ENCODE measurements at places on chromosomes 4 and X. TPM values are rescaled to one million over a fixed set of nuclear protein-coding genes. Genes with fewer than 3 reads are reported as not detected.

Gene MAP9
- 3.5 TPM for polyA plus RNA-seq

Gene ALAS2
- 17.6 TPM for polyA plus RNA-seq

Gene C4orf36
- not detected for polyA plus RNA-seq

Gene SLC49A3
- 26.4 TPM for polyA plus RNA-seq

Gene REELD1
- not detected for polyA plus RNA-seq

Gene CORIN
- 3.9 TPM for polyA plus RNA-seq

Gene GPR82
- not detected for polyA plus RNA-seq

Gene SPANXA2
- polyA plus RNA-seq, result not detected

Gene CFP
- 4.1 TPM for polyA plus RNA-seq

Gene FREM3
- 0.13 TPM for polyA plus RNA-seq

GRCh38 chr4:165156906-165157305 is 44.2 kb upstream of the TMEM192 start:
- DNase-seq, result no peak

GRCh38 chr4:7092026-7092425 is 24.2 kb upstream of the GRPEL1 start:
- no peak for DNase-seq

DNA sequence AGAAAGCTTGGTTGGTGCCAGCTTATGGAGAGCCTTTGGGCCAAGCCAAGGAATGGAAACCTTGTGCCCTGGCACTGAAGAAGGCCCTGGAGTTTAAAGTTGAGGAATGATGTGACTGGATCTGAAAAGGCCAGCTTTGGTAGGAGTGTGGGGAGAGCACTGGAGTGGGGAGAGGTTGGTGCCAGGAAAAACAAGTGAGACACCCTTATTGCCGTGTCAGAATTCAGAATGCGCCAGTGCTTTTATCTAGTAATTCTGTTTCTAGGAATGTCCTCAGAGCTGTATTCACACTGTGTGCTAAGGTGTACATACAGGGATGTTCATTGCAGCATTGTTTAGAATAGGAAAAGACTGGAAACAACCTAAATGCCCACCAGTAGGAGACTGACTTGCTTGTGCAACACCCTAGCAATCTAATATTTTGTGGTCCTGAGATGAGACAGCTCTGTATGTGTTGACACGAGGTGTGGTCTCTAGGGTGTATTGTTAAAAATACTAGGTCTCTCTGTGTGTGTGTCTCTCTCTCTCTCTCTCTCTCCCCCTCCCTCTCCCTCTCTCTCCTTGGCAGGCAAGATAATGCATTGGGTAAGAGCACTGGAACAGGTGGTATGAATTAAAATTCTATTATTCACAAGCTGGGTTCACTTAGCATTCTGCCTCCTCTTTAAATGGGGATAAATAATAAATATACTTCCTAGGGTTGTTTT is 107.8 kb downstream of the GATB start:
- DNase-seq, result peak; percentile 75

DNA sequence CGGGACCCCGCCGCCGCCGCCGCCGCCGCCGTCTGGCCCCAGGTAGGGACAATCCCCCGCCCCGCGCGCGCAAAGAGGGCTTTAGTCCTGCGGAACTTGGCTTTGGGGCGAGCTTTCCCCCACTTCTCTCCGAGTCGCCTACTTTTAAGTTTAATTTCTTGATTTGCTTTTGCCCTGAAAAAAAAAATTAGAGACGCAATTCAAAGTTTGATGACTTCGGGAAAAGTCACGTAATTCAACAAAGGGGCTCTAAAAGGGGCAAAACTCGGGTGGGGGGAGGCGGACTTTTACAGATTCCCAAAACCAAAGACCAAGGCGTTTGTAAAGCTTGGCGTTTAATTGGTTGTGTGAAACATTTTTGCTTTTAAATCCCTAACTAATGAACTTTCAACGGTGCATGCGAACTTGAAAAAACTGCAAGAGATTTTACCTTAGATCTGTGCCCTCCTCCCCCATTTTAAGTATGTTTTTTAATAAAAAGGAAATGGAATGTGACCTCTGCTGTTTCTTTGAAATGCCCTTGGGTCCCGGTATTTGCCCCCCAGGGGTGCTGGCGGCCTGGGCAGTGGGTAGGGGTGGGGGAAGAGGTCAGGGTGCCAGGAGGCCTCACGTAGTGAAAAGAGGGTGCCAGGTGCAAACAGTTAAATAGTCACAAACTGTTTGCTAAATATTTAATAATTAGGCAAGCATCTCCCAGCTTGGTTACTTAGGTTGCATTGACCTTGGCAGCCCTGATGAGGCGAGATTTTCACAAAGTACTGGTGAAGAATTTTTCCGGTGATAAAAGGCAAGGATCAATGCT is 209.7 kb downstream of the NWD2 start:
- DNase-seq, result no peak

- DNase-seq, result peak; percentile 38
Observed at GRCh38 chr4:123553733-123554637, 157.4 kb downstream of the SPRY1 start.

GRCh38 chr4:13830449-13830848 is 202.9 kb upstream of the BOD1L1 start:
- no peak for DNase-seq

GRCh38 chr4:63528256-63528991 is 880.8 kb downstream of the TECRL start:
- DNase-seq, result peak; percentile 36

GRCh38 chrX:15142084-15142715 is 127.7 kb downstream of the ASB9 start:
- DNase-seq, result no peak

GRCh38 chr4:78561677-78562076 is 10.1 kb downstream of the ANXA3 start:
- DNase-seq, result peak; percentile 61

- no peak for DNase-seq
Observed at GRCh38 chr4:1291091-1291490, 1.4 kb downstream of the MAEA start.

GRCh38 chr4:138977524-138977923 is 38.1 kb upstream of the NOCT start:
- DNase-seq, result no peak

DNA sequence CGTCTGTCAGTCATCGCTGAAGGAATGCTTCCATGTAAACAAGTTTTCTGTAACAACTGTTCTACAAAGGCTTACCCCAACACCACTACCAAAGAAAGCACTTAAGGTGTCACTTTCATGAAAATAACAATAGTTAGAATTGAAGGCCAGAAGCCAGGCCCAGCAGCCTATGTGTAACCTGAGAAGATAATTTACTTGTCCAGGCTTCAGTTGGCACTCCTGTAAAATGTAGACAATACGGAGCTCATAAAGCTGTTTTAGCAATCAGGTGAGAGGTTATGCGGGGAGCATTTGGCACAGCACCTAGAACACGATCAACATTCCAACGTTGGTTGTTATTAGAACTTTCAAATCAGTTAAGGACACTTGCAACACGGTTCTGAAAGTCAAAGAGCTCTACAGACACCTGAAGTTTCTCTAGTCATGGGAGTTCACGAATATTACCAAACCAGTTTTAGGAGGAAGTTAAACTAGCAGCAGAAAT is 15.7 kb downstream of the ADGRA3 start:
- DNase-seq, result no peak

DNA sequence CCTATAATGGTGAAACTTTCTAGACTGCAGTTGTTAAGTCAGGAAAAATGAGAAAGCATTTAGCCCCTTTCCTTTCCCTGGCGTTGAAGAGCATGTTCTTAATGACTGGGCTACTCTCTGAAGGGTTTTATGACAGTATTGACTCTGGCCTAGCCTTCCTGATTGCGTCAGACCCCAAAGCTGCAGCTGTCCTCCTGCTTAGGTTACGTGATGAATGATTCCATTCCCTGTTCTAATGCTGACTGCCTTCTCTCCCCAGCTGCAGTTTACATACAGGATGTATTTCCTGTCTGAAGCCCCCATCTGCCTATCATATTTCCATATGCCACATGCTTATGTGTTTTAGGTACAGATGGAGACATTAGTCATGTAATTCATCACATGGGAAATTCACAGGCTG is 105.8 kb upstream of the EGFL6 start:
- peak; percentile 96 for DNase-seq

DNA sequence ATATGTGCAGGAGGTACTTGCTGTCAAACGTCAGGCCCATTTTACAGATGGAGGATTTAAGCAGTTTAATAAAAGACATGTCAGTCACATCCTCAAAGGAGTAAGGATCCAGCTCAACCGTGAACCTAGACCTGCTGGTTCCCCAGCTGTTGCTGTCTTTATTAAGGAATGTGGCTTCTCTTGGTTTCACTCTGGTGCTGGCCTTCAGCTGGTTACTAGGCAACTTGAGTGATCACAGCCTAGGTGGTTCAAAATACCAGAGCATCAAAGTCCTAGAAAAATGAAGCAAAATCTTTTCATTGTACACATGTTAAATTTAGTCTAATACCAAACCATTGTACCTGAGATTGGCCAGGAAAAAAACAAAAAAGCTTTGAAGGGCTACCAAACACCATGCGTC is 32.7 kb upstream of the GLRA2 start:
- DNase-seq, result no peak

DNA sequence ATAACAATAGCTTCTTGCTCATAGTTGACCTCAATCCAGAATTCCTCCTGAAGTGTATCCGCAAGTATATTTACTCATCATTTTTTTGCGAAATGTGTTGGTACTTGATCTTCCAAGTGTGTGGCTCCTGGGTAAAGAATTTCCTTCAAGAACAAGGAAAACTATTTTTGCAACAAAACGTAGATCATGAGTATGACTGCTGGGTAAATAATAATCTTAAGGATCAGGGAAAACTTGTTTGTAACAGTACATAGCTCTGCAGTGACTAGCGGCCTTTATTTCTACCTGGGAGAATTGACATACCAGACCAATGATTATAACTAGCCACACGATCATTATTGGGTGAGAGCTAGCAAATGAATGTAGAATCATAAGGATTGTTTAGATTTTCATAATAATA is 1311.7 kb downstream of the ARAP2 start:
- no peak for DNase-seq

DNA sequence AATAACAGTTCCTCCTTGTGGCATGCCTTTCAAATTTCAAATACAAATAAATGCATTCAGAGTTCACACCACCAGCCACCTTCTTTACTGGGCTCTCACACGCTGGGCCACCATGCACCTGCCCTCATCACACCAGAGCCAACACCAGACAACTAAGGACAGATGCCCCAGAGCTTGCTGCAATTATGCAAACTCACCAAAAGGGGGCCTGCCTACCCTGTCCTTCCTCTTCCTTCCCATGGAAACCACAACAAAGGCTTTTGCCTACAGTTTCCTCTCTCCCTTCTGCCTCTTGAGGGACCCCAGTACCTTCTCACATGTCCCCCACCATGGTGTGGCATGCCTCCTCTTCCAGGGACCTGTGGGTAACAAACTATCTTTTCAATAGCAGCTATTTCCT is 1333.9 kb upstream of the TENM3 start:
- DNase-seq, result no peak

DNA sequence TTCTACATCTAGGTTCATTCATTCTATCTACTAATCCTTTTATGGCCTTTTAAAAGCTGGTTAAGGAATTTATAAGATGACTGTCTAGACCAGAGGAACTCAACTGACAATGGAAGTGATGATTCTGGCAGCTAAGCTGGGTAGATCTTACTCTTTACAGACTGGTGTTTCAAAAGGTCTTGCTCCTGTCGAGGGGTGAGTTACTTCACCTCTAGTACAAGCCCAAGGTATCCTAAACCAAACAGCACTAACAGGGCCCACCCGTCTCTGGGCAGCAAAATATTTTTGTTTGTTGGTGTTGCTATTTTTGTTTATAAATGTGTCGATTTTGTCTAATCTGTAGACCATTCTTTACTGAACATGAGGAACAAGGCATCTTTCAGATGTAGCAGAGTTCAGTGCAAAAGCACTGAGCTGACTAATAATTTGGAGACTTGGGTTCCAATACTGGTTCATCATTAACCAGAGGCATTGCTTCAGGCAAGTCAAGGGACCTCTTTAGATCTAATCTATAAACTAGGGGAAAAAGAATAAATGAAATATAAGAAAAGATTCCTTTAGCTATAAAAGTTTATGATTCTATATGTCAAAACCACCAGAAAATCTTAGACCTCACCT is 90.3 kb upstream of the FRG1 start:
- DNase-seq, result no peak

DNA sequence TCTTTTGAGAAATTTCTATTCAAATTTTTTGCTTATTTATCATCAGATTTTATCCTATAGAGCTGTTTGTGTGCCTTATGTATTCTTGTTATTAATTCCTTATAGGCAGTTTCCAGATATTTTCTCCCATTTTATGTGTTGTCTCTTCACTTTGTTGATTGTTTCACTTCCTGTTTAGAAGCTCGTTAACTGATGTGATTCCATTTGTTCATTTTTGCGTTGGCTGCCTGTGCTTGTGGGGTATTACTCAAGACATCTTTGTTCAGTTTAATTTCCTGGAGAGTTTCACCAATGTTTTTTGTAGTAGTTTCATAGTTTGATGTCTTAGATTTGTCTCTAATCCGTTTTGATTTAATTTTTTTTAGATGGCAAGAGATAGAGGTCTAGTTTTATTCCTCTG is 14.6 kb downstream of the ZNF718 start:
- no peak for DNase-seq

DNA sequence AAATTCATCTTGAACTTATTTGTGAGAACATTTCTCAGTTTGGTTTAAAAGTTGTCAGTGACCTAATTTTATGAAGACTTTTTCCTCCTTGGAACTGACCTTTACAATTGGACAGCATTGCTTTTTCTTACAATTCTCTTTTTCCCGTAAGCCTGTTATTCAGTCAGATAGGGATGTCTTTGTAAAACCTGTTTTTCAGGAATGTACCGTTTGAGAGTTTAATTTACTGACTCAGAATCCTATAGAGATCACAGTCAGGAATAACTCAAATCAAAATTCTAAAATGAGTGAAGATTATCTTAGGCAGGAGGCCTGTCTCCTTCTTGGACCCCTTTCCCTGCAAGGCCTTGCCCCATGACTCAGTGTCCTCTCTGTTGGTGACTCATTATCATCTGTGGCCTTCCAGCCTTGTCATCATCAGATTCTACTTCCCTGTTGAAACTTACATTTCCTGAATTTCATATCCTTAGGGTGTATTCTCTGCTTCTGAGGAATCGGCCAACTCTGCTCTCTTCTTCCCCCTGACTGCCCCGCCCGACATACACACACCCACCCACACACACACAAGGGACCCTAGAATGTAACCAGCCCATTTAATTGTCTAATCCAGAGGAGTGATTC is 99.8 kb downstream of the ARHGAP10 start:
- peak; percentile 90 for DNase-seq

GRCh38 chr4:158197194-158197776 is 13.0 kb upstream of the TMEM144 start:
- DNase-seq, result no peak

DNA sequence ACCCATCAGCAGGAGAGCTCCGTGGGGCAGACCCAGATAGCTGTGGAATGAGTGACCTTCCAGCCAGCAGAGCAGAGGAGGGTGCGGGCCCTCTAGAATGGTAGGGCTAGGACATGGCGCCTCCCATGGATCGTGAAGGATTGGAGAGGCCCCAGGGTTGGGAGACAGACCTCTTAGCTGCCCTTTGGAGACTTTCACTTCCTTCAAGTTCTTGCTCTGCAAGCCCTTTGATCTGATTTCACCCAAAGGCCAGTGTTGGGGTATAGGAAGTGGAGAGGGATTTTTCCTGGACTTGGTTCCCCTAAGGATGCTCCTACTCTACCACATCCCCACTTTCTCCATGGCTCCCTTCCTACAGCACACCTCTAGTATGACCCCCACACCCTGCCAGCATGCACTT is 3.0 kb downstream of the SASH3 start:
- DNase-seq, result no peak
